ENCODE measurements at places on chromosomes 7 and 10.

DNA sequence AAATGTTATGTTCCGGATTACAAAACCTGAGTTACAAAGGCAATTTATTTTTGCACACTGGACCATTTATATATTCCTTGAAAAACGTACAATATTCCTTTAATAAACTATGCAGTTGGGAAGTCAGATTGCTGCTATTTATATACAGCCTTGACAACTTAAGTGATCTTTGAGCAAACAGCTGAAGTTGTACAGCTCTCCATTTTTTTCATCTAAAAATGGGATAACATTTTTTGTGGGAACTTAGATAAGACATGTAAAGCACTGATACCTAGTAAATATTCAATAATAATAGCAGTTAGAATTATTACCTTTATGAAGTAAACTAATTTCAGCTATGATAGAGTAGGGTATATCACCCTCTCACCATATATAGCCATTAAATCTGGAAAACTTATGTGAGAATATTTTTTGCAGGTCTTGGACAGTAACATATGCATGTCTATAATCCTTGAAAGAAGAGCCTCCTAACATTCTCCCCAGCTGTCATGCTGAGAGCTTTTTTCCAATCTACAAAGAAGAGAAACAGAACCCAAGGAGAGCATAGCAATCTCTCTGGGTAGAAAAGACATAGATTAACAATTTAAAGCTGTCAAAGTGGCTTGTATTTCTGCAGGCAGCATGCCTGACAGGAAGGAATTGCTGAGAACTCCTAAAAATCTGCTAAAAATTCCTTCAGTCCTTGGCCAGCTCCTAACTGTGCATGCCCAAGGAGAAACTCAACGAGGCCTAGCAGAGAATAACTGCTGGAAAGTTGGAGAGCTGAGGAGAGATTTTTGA, 326.0 kb downstream of the CRPPA start:
- no peaks in the 10 kb centered on the region for H3K27me3 ChIP-seq
- no peaks in the 10 kb centered on the region for H3K36me3 ChIP-seq
- H3K4me1 ChIP-seq = no peaks in the 10 kb centered on the region
- H3K4me3 ChIP-seq = no peak overlapping the region

DNA sequence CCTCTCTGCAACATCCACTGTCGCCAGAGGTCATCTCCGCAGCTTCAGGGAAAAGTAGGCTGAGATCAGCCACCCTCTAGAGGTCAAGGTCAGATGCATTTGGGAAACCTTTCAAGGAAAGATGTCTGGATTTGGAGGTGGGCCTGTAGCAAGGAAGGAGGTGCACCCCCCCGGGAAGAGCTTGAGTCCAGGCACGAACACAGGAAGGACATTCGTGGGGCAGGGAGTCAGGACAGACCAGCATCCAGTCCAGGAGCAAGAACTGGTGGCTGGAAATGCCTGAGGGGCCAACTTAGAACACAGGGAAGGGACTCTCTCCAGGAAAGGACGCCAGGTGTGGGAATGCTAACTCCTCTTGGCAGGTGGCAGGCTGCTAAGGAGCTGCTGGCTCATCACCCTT, 614.1 kb upstream of the MGMT start:
- no peak for DNase-seq
- no peak overlapping the region for H3K27ac ChIP-seq
- H3K4me3 ChIP-seq = no peak overlapping the region
- H3K4me1 ChIP-seq = peaks cover 26% of the 10 kb centered on the region

- no peak for DNase-seq
- H3K4me1 ChIP-seq = peaks cover 26% of the 10 kb centered on the region
- no peaks in the 10 kb centered on the region for H3K27me3 ChIP-seq
- no peak overlapping the region for H3K4me3 ChIP-seq
- H3K36me3 ChIP-seq = peaks cover 10% of the 10 kb centered on the region
These were observed 20.7 kb downstream of the PDGFA start for GRCh38 chr7:498678-499641.

- no peak overlapping the region for H3K27ac ChIP-seq
- no peak overlapping the region for H3K4me3 ChIP-seq
- no peaks in the 10 kb centered on the region for H3K4me1 ChIP-seq
- no peaks in the 10 kb centered on the region for H3K27me3 ChIP-seq
These were observed 29.0 kb downstream of the ATOH7 start for GRCh38 chr10:68202960-68203353.

- H3K4me1 ChIP-seq = no peaks in the 10 kb centered on the region
- H3K27ac ChIP-seq = no peak overlapping the region
- no peaks in the 10 kb centered on the region for H3K36me3 ChIP-seq
- H3K4me3 ChIP-seq = no peak overlapping the region
- H3K27me3 ChIP-seq = no peaks in the 10 kb centered on the region
These were observed 189.4 kb downstream of the KCNMA1 start for GRCh38 chr10:77448226-77448625.
